CD4-positive, alpha-beta memory T cell (primary cell): ENCODE measurements at places on chromosomes 2 and 18. TPM values are rescaled to one million over a fixed set of nuclear protein-coding genes. Genes with fewer than 3 reads are reported as not detected.

DNA sequence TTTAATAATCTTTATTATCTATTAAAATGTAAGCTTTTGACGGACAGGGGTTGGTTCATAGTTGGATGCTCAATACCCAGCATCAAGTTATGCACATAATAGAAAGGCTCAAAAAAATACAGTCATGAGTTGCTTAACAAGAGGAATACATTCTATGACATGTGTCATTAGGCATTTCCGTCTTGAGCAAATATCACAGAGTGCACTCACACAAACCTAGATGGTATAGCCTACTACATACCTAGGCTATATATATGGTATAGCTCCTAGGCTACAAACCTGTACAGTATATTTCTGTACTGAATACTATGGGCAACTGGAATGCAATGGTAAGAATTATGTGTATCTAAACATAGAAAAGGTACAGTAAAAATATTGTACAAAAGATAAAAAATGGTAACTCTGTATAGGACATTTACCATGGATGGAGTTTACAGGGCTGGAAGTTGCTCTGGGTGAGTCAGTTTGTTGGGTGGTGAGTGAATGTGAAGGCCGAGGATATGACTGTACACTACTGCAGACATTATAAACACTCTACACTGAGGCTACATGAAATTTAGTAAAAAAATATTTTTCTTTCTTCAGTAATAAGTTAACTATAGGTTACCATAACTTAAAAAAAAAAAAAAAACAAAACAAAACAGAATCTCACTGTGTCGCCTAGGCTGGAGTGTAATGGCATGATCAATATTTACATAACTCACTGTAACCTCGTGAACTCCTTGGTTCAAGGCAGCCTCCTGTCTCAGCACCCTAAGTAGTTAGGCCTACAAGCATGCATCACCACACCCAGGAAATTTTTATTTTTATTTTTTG is 201.2 kb downstream of the NBAS start:
- no peak for DNase-seq

DNA sequence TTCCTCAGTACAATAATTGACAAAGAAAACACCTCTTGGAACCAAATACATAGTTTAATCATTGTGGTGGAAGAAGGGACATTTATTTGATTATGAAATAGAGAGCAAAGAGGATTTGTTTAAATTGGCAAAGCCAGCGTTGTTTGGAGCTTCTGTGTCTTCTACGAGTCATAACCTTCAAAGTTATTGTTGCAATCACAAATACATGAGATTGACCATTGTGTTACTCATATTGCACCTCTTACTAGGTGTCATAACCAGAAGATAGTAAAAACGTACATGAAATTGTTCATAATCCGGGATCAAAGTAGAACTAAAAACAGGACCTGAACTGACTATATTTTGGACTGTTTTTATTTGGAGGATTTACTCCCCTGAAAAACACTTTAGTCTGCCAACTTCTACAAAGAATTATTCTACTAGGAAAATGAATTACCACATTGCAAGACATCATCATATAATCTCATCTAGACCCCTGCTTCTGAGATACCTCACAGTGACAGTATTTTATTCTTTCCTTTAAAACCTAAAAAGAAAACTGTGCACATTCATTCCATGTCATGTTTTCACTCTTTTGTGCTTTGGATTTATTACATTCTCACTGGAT is 151.7 kb upstream of the KLF7 start:
- DNase-seq: no peak

DNA sequence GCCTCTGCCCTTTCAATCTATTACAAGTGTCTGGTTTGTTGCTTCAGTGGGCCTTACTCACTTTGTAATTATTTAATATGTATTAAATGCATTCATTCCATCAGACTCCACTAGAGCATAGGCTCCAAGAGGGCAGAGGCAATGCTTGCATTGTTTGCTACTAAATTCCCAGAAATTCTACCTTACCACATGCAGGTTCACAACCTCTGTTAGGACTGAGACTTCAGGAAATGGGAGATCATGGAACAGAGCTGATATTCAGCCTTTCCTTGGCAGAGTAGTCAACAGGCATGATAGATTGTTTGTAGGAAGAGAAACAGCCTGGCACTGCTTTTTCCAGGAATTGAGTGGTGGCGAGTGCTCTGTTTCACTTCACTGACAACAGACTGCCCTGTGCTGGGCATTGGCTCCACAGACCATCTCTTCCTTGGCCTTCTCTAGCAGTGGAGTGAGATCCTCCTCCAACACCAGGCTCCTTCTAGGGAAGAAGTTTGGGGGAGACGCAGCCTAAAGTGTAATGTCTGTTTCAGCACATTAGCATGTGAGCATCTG is 6.2 kb upstream of the MATN3 start:
- DNase-seq: no peak

DNA sequence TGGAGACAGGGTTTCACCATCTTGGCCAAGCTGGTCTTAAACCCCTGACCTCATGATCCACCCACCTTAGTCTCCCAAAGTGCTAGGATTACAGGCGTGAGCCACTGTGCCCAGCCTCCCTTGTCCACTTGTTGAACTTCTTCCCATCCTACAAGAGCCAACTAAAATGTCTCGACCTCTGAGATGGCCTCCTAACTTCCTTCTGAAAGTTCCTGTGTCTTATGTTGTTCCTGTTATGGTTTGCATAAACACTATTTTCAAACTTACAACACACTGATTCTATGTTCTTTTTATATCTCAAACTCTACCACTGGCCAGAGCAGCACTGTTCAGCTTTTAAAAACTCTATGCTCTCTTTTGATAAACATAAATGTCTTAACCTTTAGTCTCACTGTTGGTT is 63.3 kb upstream of the UGP2 start:
- no peak for DNase-seq

DNA sequence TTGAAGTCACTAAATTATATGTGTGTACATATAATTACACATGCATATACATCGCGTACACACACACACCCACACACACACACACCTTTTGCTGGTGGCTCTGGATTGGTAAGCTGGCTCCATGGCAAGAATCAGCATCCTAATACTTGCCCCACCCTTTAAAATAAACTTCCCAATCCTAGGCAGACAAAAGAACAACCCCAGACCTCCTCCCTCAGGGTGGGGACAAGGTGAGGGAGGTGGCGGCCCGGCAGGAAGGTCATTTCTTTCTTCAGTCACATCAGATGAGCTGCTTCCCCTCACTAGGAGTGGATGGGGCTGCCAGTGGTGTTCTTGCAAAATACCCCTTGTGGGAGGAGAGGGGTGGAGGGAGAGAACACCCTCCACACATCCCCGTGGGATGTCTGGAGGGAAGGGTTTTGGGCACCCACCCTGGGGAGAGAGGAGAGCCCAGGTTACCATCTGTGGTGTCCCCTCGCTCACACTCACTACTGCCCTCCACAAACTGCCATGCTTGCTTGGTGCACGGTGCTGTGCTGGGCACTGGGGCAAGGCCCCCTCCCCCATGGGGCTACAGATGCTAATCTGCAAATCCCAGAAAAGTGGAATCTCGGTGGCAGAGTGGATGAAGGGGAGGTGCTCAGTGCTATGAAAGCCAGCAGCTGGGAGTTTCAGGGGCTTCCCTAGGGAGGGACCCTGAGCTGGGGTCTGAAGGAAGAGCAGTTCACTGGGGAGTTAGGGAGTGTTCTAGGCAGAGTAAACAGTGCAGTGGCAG is 64.0 kb downstream of the ODC1 start:
- DNase-seq: no peak

DNA sequence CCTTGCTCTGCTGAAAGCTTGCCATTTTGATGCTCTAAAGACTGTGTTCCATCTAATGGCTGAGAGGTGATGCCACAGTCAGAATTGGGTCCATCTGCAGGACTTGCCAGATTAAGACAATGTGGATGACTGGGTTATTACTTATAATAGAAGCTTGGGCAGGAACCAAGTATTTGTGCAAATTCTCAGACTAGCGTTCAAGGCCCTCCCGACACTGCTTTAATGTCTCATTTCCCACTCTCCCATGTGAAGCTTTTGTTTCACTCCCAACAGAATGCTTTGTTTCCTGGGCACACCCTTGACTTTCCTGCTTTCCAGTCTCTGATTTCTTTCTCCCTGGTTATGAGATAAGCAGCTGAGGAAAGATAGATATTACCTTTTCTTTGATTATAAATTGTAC is 215.8 kb downstream of the KCNS3 start:
- no peak for DNase-seq

DNA sequence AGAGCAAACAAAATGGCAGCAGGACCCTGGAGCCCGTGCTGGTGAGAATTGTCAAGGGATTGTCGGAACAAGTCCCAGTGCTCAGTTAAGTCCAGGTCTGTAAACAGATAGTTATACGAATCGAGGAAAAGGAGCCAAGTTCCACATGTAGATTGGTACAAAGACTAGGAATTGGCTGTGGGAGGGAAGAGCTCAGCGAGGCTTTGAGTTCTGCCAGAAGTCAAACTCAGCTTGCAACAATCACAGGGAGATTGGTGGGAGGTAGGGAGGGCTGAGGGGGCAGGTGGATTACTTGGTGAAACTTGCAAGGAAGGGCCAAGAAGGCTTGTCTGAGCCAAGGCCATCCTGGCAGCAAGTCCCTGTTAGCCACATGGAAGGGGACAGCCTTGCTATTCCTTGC is 217.8 kb upstream of the ARL4C start:
- DNase-seq: no peak

- DNase-seq: no peak
Observed at GRCh38 chr2:222854773-222855700, 5.8 kb upstream of the ACSL3 start.

DNA sequence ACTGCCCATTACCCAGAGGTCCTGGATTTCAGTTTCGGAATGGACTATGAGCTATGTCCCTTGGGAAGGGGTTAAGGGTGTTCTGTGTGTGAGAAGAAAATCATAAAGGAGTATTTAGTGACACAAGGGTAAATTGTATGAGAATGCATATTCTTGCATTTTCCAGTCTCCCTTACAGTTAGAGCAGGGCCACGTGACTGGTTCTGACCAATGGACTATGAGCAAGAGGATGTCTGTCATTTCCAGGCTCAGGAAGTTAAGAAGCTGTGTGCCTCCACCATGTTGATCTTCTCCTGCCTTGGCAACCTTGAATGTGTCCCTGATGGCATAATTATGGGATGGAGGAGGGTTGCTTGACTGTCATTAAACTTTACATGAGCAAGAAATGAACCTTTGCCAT is 94.9 kb downstream of the DHRS9 start:
- no peak for DNase-seq

- DNase-seq: no peak
Observed at GRCh38 chr2:240794178-240794721, 25.8 kb downstream of the KIF1A start.

DNA sequence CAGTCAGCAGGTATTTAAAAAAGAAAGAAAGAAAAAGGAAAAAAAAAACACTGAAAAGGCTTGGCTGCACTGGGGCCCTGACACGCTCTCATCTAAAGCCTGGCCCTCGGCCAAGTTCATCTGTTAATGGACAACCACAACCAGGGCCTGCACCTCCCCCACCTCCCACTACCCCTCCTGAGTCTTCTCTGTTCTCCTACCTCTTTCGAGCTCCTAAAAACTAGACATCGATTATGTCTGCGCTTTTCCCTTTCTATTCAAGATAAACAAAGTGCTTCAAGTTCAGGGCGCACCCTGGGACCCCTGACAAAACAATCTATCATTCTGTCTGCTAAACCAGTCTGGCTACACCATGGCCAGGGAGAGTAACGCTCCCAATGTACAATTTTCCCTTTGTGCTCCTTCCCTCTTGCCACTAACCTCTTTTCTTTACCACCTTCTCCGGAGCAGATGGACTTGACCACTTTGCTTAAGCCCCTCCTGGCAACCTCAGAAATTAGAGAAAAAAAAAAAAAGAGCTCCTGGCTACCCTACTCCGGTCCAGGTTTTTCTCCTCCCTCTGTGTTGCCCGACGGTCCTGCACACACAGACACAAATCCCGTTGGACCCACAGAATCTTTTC is 22.7 kb downstream of the BCL11A start:
- DNase-seq: no peak

MARCHF4 gene
- not detected for total RNA-seq

- DNase-seq: no peak
Observed at GRCh38 chr2:181022652-181023051, 42.2 kb downstream of the UBE2E3 start.

DNA sequence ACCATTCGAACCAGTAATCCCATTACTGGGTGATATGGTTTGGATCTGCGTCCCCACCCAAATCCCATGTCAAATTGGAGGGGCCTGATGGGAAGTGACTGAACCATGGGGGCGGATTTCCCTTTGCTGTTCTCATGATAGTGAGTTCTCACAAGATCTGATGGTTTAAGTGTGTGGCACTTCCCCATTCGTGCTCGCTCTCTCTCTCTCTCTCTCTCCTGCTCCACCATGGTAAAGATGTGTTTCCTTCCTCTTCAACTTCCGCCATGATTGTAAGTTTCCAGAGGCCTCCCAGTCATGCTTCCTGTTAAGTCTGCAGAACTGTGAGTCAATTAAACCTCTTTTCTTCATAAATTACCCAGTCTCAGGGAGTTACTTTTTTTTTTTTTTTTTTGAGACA is 62.6 kb downstream of the NBAS start:
- DNase-seq: no peak

DNA sequence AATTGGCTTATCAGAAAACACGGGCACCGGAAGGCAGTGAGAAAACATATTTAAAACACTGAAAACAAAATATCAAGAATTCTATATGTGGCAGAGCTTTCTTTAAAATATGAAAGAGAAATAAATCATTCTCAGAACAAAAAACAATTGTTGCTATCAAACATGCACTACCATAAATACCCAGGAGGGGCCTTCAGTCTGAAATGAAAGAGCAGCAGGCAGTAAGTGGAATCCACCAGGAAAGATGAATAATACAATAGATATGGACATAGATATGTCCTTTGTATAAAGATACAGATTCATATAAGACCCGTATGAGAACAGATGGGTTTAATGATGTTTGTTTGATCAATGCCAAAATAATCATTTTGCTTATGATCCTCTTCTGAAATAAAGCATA is 142.0 kb downstream of the TMEM18 start:
- no peak for DNase-seq

GRCh38 chr2:67085146-67085545 is 312.0 kb upstream of the ETAA1 start:
- DNase-seq: no peak

DNA sequence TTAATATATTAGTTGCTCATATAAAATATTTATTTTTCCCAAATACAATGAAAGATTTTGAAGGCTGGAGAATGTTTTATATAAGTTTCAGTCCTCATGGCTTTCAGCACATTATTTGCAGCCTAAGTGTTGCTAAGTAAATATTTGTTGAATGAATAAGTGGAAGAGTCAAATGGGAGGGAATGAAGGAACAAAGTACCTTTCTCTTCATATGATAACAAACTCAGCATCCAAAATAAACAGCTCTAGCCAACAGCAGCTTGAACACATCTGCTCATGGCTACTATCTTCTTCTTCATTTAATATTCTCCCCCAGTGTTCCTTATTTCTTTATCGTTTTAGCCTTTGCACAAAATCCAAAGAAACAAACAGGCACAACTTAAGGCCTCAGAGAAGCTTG is 385.2 kb upstream of the PIK3C3 start:
- no peak for DNase-seq

GRCh38 chr2:2645162-2645855 is 314.2 kb upstream of the MYT1L start:
- no peak for DNase-seq

- no peak for DNase-seq
Observed at GRCh38 chr2:235577404-235578330, 83.8 kb downstream of the AGAP1 start.

GRCh38 chr2:159286709-159287441 is 372 bp upstream of the WDSUB1 start:
- peak; percentile 94 for DNase-seq
